MCF 10A (cell line): ENCODE measurements at places on chromosomes 2 and 18.

GRCh38 chr2:197191940-197192322 is 118.6 kb downstream of the ANKRD44 start:
- H3K4me1 ChIP-seq, result peaks cover 5% of the 10 kb centered on the region
- no peak overlapping the region for H3K27ac ChIP-seq
- no peaks in the 10 kb centered on the region for H3K36me3 ChIP-seq

DNA sequence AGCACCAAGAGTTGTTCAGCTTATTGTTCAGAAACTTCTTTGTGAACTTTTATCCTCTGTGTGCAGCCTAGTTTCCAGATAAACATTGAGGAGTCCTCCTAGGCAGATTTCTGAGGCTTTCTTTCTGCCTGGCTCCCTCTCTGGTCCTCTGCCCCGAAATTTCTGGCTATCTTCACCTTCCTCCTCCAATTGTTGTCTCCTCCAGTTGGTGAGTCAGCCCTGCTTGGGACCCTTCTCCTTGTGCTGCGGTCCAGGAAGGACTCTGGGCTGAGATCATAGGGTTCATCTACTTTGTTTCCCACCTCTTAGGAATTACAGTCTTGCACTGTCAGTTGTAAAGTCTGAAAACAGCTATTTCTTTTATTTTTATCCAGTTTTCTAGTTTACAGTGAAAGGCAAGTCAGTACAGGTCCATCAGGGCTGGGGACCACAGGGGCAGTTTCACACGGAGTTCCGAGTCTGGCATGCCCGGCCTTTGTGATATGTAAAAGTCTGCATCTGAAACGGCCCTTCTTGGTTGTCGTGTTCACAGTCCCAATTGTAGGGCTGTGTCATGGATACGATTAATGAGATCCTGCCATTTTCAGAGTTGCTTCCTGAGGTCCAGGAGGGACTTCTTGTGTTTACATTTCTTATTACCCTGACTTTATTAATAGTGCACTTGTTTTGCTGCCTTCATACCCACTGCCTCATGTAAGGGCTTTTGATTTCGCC is 100.8 kb downstream of the SMC6 start:
- H3K27me3 ChIP-seq, result no peaks in the 10 kb centered on the region
- DNase-seq, result no peak
- no peak overlapping the region for H3K4me3 ChIP-seq
- H3K36me3 ChIP-seq, result peaks cover 6% of the 10 kb centered on the region
- H3K4me1 ChIP-seq, result no peaks in the 10 kb centered on the region

- DNase-seq, result no peak
- H3K36me3 ChIP-seq, result no peaks in the 10 kb centered on the region
- H3K27me3 ChIP-seq, result no peaks in the 10 kb centered on the region
- H3K4me1 ChIP-seq, result no peaks in the 10 kb centered on the region
- no peak overlapping the region for H3K27ac ChIP-seq
- H3K4me3 ChIP-seq, result no peak overlapping the region
Measured at GRCh38 chr2:16568998-16569784, 96.4 kb downstream of the CYRIA start.

- H3K36me3 ChIP-seq, result peaks cover 19% of the 10 kb centered on the region
- no peak for DNase-seq
- H3K27me3 ChIP-seq, result no peaks in the 10 kb centered on the region
- no peak overlapping the region for H3K27ac ChIP-seq
Measured at GRCh38 chr2:232139786-232140562, 178.5 kb downstream of the DIS3L2 start.

GRCh38 chr2:105882341-105882740 is 137.6 kb downstream of the NCK2 start:
- H3K36me3 ChIP-seq, result peaks cover 7% of the 10 kb centered on the region
- no peak overlapping the region for H3K27ac ChIP-seq
- no peak for DNase-seq
- H3K4me3 ChIP-seq, result no peak overlapping the region

DNA sequence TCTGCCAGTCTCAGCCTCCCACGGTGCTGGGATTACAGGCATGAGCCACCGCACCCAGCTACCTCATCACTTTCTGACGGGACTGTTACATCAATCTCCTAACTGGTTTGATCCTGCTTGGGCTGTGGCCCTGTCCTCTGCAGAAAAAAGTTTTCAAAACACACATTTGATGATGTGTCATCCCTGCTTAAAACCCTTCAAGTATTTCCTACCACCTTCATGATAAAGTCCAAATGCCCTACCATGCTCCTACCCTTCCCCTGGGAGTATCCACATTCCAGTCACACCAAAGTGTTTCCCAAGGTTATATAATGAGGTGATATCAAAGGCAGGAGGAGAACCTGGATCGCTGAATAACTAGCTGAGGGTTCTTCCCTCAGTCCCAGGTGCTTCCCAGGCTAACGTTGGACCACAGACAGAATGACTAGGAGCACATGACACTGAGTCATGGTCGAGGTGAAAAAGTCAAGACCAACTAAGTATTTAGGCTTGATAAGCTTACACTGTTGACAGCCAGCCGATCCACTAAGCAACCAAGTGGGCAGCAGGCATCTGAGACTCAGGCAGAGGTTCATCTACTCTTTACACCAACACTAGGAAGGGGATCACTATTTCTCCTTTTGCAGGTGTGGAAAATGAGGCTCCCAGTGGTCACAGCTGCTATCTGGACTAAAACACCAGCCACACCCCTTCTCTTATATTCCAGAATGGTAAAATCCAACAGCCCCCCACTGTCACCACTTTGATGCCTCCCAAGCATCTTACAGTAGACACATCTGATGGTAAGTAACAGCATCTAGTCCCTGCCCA is 31.8 kb downstream of the CYRIA start:
- H3K4me1 ChIP-seq, result peaks cover 8% of the 10 kb centered on the region
- no peak overlapping the region for H3K4me3 ChIP-seq
- peak overlapping the region; percentile 1 for H3K27ac ChIP-seq
- no peaks in the 10 kb centered on the region for H3K27me3 ChIP-seq
- H3K36me3 ChIP-seq, result no peaks in the 10 kb centered on the region

- peaks cover 5% of the 10 kb centered on the region for H3K4me1 ChIP-seq
- H3K27me3 ChIP-seq, result peaks cover 13% of the 10 kb centered on the region
- no peaks in the 10 kb centered on the region for H3K36me3 ChIP-seq
- no peak overlapping the region for H3K4me3 ChIP-seq
Measured at GRCh38 chr18:48477348-48477747, 61.5 kb upstream of the CTIF start.

DNA sequence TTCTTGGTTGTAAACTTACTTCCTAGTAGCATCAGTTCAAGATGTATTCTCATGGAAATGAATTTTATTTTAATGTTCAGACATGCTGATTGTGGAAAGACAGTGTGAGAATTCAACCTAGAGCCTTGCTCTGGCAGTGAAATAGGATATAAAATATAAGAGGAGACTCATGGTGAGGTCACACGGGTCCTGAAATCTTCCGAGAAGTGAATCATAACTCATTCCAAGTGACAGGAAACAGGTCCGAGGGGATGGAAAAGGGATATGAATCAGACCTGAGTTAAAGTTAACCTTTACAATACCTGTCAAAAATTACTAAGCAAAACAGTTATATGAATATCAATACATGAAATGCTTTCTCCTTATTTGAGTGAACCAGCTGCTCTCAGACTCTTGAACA is 185.2 kb upstream of the LRRTM1 start:
- DNase-seq, result peak; percentile 84
- H3K4me1 ChIP-seq, result peaks cover 8% of the 10 kb centered on the region
- no peak overlapping the region for H3K4me3 ChIP-seq
- peak overlapping the region; percentile 21 for H3K27ac ChIP-seq
- no peaks in the 10 kb centered on the region for H3K36me3 ChIP-seq

DNA sequence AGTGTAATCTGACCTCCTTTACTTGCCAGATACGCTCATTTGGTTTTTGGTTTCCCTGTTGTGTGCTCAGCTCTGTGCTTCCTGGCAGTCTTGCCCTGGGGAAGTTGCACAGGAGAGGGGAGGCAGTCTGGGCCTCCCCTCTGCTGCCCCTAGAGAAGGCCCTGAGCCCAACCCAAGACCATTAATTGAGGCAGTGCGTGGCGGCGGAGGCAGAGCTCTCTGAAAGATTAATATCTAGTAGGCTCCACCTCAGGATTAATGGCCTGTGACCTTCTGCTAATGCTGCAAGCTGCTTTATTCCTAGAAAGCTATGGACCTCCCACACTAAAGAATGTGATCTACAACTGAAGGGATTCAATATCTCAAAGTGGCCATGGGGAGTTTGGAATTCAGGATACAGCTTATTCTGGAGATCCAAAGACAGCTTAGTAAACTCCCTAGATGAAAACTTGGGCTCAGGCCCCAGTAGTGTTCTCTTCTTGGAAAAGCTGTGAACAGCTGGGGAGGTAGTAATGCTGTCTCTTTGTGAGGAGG is 41.4 kb upstream of the MAPRE2 start:
- no peak overlapping the region for H3K27ac ChIP-seq
- H3K4me3 ChIP-seq, result no peak overlapping the region
- no peaks in the 10 kb centered on the region for H3K4me1 ChIP-seq
- H3K36me3 ChIP-seq, result no peaks in the 10 kb centered on the region
- DNase-seq, result no peak

- H3K27ac ChIP-seq, result peak overlapping the region; percentile 64
- peak; percentile 66 for DNase-seq
- peak overlapping the region; percentile 14 for H3K4me3 ChIP-seq
- H3K36me3 ChIP-seq, result peaks cover 6% of the 10 kb centered on the region
Measured at GRCh38 chr18:45657357-45658335, 42.4 kb downstream of the SLC14A2 start.

DNA sequence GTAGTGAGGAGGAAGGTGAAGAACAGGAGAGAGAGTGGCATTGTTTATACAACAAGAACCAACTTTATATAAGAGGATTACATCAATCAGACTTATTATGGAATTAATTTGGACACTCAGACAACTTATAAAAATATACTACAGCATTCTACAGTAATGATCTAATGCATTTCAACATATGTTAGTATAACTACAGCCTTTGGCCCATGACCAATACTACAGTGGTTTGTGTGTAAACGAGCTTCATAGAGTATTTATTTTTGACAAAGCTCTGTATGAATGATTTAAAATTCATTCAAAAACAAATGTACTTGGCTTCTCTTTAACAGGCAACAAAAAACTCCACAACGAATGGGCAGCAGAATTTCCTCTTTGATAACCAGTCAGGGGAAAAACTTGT is 72.8 kb downstream of the ZNF521 start:
- DNase-seq, result no peak
- no peaks in the 10 kb centered on the region for H3K27me3 ChIP-seq
- no peak overlapping the region for H3K27ac ChIP-seq
- H3K36me3 ChIP-seq, result no peaks in the 10 kb centered on the region
- H3K4me3 ChIP-seq, result no peak overlapping the region

- no peaks in the 10 kb centered on the region for H3K27me3 ChIP-seq
- peaks cover 7% of the 10 kb centered on the region for H3K4me1 ChIP-seq
- DNase-seq, result no peak
- H3K4me3 ChIP-seq, result no peak overlapping the region
- no peak overlapping the region for H3K27ac ChIP-seq
Measured at GRCh38 chr2:28423856-28424605, 31.4 kb downstream of the FOSL2 start.

- no peak overlapping the region for H3K4me3 ChIP-seq
- H3K27ac ChIP-seq, result no peak overlapping the region
- H3K36me3 ChIP-seq, result no peaks in the 10 kb centered on the region
- peaks cover 24% of the 10 kb centered on the region for H3K27me3 ChIP-seq
- DNase-seq, result no peak
- no peaks in the 10 kb centered on the region for H3K4me1 ChIP-seq
Measured at GRCh38 chr2:6913415-6914157, 3.6 kb upstream of the RNF144A start.

GRCh38 chr2:206693399-206694137 is 24.6 kb downstream of the DYTN start:
- no peaks in the 10 kb centered on the region for H3K4me1 ChIP-seq
- no peaks in the 10 kb centered on the region for H3K36me3 ChIP-seq
- H3K4me3 ChIP-seq, result no peak overlapping the region

- H3K4me3 ChIP-seq, result no peak overlapping the region
- no peak for DNase-seq
- H3K27me3 ChIP-seq, result no peaks in the 10 kb centered on the region
- peaks cover 93% of the 10 kb centered on the region for H3K36me3 ChIP-seq
- no peaks in the 10 kb centered on the region for H3K4me1 ChIP-seq
Measured at GRCh38 chr18:21629089-21629832, 17.1 kb downstream of the SNRPD1 start.

DNA sequence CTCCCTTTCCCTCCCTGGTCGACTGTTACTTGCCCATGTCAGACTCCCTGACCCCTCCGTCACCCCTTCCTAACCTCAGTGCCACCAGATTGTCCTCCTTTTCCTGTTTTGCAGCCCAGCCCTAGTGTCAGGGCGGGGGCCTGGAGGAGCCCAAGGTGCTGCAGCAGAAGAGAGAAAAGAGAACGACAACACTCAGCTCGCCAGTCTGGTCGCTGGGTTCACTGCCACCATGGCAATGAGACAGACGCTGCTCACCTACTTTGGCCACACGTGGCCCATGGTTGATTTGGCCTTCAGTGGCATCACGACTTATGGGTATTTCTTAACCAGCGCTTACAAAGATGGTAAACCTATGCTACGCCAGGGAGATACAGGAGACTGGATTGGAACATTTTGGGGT is 108.4 kb upstream of the RMDN2 start:
- H3K27me3 ChIP-seq, result no peaks in the 10 kb centered on the region
- H3K36me3 ChIP-seq, result no peaks in the 10 kb centered on the region
- H3K4me3 ChIP-seq, result no peak overlapping the region
- H3K27ac ChIP-seq, result no peak overlapping the region

DNA sequence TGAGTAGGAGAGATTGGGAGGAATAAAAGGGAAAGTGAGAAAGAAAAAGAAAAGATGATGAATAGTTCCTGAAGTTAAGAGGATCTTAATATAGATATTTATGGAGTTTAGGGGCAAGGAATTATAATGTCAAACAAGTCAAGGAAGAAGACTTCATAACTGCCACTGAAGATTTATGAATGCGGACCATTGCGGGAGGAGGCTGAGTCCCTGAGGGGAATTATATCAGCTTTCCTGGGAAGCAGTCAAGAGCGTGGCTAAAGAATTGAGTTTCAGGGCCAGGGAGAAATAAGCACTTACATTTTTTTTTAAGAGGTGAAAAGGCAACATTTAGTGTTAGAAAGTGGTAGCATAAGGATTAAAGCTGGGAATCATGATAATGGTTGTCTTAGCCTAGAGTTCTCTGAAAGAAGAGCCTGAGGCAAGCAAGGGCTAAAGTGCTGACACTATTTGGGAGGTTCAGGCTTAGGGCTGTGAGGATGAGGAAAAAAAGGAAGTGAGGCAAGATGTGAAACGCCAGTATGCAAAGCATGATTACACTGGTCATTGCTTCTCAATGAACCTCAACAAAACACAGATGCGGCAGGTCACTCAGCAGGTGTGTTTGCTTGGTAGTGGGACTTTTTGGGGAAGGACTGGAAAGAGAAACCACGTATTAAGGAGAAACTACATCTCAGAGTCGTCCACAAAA is 217.1 kb downstream of the SLC4A3 start:
- H3K4me1 ChIP-seq, result no peaks in the 10 kb centered on the region
- DNase-seq, result no peak
- no peaks in the 10 kb centered on the region for H3K27me3 ChIP-seq

GRCh38 chr2:158619496-158619895 is 162.7 kb downstream of the PKP4 start:
- H3K36me3 ChIP-seq, result peaks cover 31% of the 10 kb centered on the region
- H3K4me1 ChIP-seq, result peaks cover 11% of the 10 kb centered on the region
- no peaks in the 10 kb centered on the region for H3K27me3 ChIP-seq
- H3K27ac ChIP-seq, result peak overlapping the region; percentile 57
- H3K4me3 ChIP-seq, result no peak overlapping the region
- DNase-seq, result peak; percentile 62
